ENCODE measurements at places on chromosomes 4 and X.

- no peak for DNase-seq
These were observed 40.7 kb upstream of the DHX15 start for GRCh38 chr4:24625091-24625490.

DNA sequence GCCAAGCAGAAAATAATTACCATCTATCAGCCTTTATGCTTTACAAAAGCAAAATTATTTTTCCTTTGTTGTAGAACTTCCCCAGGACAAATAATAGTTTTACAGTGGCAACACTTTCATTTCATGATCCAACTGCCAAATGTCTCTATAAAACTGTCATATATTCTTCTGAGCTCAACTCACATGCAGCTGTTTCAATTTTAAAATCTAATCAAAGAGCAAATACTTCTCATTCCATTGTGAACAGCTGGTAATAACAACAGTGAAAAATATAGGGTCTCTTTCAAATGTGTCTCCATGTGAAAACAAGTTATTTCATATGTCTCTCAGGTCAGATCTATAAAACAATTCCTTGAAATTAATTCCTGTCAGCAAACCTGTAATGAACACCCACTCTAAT lies 270.6 kb upstream of the SLC7A11 start:
- no peak for DNase-seq

- no peak for DNase-seq
These were observed 446.9 kb downstream of the BCOR start for GRCh38 chrX:39650768-39651347.

DNA sequence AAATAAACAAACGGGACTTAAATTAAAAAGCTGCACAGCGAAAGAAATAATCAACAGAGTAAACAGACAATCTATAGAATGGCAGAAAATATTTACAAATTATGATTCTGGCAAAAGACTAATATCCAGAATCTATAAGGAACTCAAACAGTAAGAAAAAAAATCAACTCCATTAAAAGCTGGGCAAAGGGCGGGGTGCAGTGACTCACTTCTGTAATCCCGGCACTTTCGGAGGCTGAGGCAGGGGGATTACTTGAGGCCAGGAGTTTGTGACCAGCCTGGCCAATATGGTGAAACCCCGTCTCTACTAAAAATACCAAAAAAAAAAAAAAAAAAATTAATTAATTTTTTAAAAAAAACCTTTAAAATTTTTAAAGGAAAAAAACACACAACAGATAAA lies 109.0 kb downstream of the ATP11C start:
- DNase-seq: no peak

DNA sequence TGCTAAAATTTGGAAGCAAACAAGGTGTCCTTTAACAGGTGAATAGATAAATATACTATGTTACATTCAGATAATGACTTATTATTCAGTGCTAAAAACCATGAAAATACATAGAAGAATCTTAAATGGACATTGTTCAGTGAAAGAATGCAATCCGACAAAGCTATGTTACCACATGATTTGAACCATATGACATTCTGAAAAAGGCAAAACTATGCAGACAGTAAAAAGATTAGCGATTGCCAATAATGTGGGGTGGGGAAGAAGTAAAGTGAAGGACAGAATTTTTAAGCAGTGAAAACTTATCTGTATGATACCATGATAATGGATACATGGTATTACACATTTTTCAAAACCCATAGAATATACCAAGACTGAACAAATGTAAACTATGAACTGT lies 926.9 kb downstream of the FAT4 start:
- no peak for DNase-seq

DNA sequence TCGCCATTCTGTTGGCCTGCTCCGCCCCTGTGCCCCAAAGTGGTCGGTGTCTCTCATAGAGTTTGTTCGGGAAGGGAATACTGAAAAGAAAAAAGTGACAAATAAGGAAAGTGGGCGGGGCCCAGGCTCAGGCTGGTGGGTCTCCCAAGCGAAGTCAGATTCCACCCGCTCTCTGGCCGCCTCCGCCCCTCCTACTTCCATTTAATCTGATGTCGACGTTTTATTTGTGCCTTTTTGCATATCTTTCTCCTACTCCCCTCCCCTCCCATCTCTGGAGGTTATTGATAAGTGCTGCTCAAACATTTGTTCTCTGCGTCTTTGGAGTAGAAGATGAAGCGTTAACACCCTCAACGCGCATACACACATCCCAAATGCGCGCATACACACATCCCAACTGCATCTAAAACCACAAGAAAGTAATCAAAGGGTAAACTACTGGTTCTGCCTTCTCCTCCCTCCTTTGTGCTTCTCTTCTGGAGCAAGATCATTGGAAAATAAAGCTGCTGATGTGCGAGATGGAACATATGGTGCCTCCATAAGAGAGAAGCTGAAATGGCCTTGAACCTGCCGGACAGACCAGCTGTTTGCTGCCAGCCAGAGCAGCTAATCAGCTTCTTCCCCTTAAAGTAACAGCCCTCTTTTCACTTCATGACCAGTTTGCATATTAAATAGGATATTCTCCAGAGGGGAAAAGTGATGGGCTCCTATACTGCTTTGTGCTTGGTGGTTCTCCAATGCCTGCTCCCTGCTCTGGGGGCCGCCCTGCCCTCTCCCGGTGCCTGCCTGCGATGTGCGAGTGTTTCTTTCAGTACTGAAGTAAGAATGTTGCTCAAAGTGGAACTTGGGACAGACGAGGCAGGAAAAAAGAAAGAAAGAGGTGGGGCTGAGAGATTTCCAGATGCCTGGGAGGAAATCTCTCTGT lies 3.1 kb downstream of the MAMLD1 start:
- DNase-seq: no peak

DNA sequence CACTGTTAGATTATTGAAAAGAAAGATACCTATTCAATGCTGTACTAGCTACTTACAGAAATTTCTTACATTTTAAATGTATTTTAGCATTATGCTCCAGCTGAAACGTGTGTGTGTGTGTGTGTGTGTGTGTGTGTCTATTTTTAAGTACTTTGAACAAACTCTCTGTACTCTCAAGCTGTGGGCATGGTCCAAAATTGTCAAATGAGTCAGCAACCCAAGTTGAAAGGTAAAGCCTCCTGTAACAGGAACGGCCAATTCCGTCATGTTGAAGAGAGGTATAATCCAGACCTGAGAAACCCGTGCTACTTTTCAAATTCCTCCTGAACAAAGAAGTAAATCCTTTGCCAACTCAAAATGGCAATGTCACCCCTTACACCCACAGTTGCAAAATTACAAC lies 20.5 kb downstream of the MAOB start:
- DNase-seq: no peak

DNA sequence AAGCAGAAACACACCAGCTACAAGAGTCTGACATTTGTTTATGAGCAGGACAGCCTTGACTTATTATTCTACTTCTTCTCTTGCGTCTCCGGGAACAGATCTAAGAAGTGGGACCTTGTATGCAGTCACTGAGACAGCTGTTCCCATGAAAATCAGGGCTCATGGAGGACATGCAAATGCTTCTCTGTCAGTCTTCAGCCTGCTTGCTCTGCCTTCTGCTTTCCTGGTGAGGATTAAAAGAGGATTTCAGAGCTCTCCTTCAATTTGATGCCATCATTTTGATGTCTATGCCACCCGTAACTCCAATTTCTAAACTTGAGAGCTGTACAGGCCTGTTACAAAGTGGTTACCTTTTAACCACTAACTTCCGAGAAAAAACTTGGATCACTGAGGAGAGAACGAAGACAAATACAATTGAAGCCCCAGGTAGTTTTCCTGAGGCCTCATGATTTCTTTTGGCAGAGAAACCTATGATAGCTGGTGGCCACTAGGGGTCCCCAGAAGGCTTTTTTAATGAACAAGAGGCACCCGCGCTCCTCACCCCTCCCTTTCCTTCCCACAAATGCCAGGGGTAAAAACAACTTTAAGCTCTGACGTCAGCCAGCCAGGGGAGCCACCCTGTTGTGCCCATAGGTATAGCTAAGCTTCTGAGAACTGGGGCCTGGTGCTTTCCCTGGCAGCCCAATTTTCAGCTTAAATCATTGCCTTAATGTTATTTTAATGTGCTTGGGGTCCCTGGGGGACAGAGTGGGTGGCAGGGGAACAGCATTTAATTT lies 97.0 kb downstream of the DDIT4L start:
- peak; percentile 68 for DNase-seq

DNA sequence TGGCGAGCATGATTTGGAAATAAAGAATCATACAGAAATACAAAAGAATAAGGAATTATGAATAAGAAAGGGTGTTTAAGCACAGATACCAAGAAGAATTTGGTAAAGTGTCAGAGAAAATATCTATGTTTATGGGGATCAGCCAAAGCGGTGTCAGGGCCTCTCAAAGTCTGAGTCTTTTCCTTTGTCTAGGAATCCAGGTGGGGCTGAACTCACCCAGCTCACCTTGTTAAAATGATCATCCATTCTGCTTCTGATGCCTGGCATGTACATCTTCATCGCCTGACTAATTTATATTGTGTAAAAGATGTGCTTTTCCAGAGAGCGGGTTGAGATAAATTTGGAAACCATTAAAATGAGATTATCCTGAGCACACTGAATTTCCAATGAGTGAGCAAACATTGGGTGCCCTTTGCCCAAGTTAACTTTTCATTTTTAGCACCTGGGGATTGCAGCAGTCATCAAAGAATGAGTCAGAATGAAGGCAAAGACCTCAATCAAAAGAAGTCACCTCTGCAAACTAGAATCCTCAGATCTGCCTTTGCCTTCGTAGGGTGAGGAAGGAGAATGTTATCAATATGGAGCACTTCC lies 141.9 kb upstream of the ANXA3 start:
- DNase-seq: no peak

- DNase-seq: no peak
These were observed 57.6 kb downstream of the TBCK start for GRCh38 chr4:106258145-106259045.

- no peak for DNase-seq
These were observed 90.5 kb upstream of the PRPS2 start for GRCh38 chrX:12700745-12701144.

DNA sequence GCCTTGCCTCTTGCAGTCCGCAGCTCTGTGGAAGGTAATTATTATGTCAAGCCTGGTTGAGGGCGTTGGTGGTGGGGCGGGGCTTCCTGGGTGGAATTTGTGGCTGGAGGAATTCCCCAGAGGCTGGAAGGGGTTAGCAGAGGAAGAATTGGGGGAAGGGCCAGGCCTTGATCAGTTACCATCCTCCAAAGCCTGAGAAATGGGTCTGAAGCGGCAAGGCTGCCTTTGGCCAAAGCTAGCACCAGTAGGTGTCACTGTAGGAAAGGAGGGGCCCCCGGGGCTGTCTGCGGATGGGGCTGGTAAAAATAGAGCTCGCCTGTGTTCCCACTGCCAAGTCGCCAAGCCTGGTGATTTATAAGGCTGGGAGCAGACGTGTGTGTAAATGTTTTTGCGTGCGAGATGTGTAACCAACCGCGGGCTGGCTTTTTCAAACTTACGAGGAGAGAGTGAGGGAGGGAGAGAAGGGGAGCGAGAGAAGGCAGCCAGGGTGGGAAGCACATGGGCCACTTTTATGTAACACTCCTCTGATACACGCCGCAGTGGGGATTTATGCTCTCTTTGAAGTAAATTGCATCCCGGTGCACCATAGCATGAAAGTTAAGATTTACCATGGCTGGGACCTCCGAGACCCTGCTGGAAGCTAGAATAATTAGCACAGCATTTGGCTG lies 367.0 kb downstream of the BCOR start:
- peak; percentile 7 for DNase-seq

DNA sequence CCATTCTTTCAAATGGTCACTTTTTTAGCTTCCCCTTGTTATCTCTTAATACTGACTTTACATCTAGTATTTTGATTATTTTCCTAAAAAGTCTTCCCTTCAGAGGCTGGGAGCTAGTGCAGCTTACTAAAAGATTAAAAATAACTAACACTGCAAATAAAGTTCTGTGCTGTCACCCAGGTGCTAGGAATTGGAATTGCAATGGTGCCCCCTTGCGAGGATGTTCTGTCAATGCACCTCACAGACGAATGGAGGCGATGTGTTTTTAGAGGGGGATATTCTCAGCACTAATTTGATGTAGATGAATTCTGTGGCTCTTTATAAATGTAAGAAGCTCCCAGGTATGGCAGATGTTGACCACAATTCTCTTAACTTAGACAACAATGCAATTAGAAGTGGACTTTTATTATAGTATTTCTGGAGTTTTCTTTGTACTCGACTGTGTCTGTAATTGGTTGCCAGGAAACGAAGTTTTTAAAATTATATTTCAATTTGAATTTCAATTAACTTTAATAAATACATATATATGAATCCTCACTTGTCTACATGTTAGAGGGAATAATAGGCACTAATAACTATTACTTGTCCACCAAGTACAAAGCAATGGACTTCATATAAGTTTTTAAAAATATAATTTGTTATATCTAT lies 22.0 kb upstream of the SMIM31 start:
- DNase-seq: peak; percentile 6

- no peak for DNase-seq
These were observed 580.5 kb upstream of the FAT1 start for GRCh38 chr4:187304133-187304532.

DNA sequence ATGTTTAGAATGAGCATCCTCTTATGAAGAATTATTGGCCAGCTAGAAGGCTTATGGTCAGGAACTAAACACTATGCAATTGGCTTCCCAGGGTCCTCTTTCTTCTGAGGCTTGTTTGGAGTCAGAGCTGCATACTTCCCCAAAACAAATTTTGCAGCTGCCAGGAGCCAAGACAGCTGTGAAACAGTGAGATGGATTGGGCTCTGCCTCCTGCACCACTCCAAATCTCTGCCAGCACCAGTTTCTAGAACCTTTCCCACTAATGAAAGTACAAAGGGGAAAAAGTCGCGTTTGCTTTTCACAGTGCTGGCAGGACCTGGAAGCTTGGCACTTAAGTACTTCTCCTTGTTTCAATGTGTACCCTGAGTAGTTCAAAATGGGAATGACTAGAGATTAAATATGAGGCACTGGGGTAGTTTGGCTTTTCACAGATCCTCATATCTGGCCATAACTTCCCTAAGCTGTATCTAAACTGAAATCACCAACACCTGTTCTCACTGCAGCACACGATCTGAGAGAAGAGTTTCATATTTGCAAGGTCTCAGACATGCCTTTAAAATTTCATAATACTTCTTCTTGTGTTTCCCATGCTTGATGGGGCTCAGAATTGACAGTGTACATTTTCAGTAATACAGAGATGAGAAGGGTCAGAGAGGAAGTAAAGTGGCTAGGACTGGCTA lies 20.7 kb upstream of the AR start:
- no peak for DNase-seq

- no peak for DNase-seq
These were observed 21.2 kb upstream of the SYNPO2 start for GRCh38 chr4:118867311-118868067.
